ENCODE measurements at places on chromosomes 11 and 22.

GRCh38 chr11:2302896-2303626 lies 1.2 kb downstream of the TSPAN32 start:
- peak; percentile 2 for DNase-seq

- no peak for DNase-seq
Observed at GRCh38 chr22:36755316-36755715, 20.6 kb downstream of the IFT27 start.

DNA sequence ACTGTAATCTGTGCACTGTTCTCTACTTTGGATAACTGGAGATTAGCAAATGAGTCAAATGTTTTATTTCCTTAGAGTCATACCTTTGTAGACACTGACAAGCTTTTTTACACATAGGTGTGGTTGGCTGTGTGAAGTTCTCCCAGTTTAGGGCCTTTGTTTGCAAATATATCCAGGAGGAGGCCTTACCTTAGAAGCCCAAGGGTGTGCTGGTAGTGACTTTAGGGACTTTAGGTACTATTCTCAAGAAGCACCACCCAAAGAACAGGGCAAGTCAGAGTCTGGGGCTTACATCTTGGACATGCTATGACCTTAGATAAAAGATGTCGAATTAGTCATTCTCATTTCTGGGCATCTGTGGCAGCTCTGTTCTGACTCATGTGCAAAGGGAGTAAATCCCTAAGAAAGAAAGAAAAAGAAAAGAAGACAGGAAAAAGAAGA lies 4.8 kb upstream of the FAR1 start:
- no peak for DNase-seq

DNA sequence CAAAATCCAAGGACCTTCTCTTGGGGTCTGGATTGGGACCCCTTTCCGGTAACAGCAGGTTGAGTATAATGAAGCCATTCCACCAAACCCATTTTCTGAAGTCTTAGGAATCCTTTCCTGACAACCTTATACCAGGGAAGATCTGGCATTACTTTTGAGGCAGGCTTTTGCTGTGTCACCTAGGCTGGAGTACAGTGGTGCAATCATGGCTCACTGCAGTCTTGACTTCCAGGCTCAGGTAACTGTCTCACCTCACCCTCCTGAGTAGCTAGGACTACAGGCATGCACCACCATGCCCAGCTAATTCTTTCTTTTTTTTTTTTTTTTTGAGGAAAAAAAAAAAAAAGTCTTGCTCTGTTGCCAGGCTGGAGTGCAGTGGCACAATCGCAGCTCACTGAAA lies 55.8 kb upstream of the TREH start:
- no peak for DNase-seq

DNA sequence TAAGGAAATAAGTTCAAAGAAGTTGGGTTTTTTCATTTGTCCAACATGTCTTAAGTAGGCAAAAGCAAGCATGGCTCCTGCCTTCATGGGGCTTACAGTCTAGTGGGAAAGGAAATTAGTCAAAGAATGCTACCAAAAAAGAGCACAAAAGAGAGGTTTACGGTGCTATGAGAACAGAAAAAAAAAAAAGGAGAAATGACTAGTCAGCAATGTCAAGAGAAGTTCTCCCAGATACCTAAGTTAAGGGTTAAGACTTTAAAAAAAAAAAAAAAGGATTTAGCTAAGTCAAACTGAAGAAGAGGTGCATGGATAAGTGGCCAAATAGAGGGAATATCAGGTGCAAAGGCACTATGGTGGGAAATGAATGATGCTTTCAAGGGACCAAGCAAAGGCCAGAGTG lies 29.3 kb downstream of the SERGEF start:
- no peak for DNase-seq

GRCh38 chr11:8584082-8584481 lies 9.9 kb downstream of the STK33 start:
- no peak for DNase-seq

GRCh38 chr11:107804971-107805370 lies 53.6 kb downstream of the SLC35F2 start:
- DNase-seq = no peak

- no peak for DNase-seq
Observed at GRCh38 chr11:113553235-113553634, 78.0 kb upstream of the DRD2 start.

DNA sequence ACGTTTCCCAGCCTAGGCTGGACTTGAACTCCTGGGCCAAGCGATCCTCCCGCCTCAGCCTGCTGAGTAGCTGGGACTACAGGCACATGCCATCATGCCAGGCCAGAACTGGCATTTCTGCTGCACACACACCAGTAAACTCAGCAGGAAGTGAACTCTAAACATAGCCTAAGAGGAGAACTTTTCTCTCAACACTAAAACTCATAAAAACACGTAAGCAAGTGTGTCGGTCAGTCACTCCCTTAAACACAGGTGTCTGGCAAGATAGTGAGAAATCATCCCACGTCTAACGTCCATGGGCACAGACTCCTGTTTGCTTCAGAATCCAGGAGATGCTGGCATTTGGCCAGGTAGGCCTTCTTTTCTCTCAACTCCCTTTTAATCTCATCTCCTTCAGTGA lies 104.8 kb downstream of the RPL27A start:
- no peak for DNase-seq

- no peak for DNase-seq
Observed at GRCh38 chr11:46049325-46049897, 71.8 kb downstream of the PHF21A start.

- DNase-seq = no peak
Observed at GRCh38 chr11:5196067-5196466, 4.4 kb downstream of the OR51V1 start.

- no peak for DNase-seq
Observed at GRCh38 chr11:93267383-93267782, 63.2 kb upstream of the DEUP1 start.

- no peak for DNase-seq
Observed at GRCh38 chr11:14275076-14275475, 83.9 kb downstream of the RRAS2 start.

- no peak for DNase-seq
Observed at GRCh38 chr22:46773076-46773475, 10.6 kb downstream of the TBC1D22A start.

DNA sequence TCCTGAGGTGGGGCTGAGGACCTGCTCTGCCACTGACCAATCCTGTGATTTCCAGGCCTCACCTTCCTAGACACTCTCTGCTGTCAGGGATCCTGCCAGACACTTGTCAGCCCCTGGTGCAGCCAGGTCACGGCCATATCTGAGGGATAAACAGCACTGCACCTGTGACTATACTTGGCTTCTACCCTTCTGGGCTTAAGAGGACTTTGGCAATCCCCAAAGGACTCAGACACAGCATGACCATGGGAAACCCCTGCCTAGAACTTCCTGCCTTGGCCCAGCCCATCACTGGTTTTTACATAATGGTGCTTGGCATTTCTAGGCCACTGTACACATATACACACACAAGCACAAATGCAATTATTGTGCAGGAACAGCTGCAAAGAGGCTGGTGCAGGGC lies 11.6 kb upstream of the OLFML1 start:
- DNase-seq = no peak

DNA sequence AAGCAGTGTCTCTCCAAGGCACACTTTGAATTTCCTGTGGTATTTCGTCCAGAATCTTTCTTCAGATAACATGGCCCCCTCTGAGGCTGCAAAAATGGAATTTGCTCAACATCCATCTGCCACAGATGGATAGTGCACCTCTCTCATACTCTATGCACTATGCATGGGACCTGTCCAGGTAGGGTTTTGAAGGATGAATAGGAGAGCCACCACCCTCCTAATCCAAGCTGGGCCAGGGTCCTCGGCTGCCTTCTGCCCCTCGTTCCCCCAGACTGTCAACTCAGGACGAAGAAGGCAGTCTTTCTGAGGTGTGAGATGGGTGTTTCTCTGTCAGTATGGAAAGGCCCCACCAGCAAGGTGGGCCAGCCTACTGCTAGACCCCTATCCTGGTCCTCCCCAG lies 56.4 kb downstream of the MN1 start:
- DNase-seq = no peak

DNA sequence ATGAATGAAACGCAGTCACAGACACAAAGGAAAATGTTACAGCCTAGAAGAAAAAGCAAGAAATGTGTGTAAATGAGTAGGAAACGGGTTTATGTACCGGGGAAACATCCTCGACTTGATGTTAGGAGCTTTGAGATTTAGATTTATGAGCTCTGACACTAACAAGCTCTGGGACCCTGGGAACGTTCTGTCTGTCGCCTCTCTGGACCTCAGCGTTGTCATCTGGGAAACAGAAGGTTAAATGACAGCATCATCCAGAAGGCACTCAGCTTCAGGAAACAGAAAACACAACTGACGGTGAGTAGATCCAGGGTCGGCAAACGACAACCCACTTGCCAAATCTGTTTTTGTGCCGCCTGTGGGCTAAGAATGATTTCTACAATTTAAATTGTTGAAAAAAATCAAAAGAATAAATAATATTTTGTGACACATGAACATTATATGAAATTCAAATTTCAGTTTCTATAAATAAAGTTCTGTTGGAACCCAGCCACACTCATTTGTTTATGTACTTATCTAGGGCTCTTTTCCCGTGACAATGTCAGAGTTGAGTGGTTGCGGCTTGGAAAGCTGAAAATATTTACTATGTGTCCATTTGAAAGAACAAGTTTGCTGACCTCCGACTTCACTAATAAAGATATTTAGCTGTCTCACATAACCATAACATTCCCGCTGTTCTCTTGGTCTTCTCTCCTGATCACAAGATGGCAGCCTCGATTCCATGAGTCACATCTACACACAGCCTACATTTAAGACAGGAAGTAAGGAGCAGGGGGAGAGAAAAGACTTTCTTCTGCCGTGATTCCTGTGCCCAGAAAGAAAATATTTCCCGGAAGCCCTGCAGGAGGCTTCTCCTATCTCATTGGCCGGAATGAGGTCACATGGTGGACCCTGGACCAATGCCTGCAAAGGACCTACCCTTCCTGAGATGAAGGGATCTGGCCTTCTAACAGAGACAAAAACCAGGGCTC lies 47.1 kb upstream of the SYT13 start:
- no peak for DNase-seq

Data from effector memory CD8-positive, alpha-beta T cell (primary cell).